ENCODE measurements at places on chromosomes 3 and 15. TPM values are rescaled to one million over a fixed set of nuclear protein-coding genes. Genes with fewer than 3 reads are reported as not detected.

Gene GRM7
- not detected for total RNA-seq

Gene ACTRT3
- 1.2 TPM for total RNA-seq

Gene ST6GAL1
- 15.6 TPM for total RNA-seq

Gene KNG1
- 0.25 TPM for total RNA-seq

Gene CAPN3
- total RNA-seq: 1.8 TPM

Gene FBN1
- 1.7 TPM for total RNA-seq

Gene RTP1
- total RNA-seq: not detected

Gene PLA2G4F
- 0.05 TPM for total RNA-seq

Gene TSPAN3
- total RNA-seq: 140 TPM

Gene LRRC49
- 7.4 TPM for total RNA-seq

Gene ERC2
- total RNA-seq: not detected

Gene TERC
- 47.0 TPM for total RNA-seq

Gene LRRC34
- not detected for total RNA-seq

Gene SLC22A14
- 0.22 TPM for total RNA-seq

Gene CCDC54
- not detected for total RNA-seq

Gene LSAMP
- 0.25 TPM for total RNA-seq

Gene ACOX2
- total RNA-seq: 12.8 TPM

Gene LIPC
- not detected for total RNA-seq

Gene KIF9
- total RNA-seq: 13.1 TPM

Gene SENP8
- 3.8 TPM for total RNA-seq

Gene HEG1
- total RNA-seq: 2.6 TPM

Gene SLC15A2
- 0.96 TPM for total RNA-seq

Gene IL17RB
- 8.3 TPM for total RNA-seq

Gene SH3GL3
- total RNA-seq: 1.3 TPM

Gene A4GNT
- total RNA-seq: not detected

Gene MYLK
- 3.8 TPM for total RNA-seq

Gene LMAN1L
- 0.17 TPM for total RNA-seq

Gene CNTN4
- not detected for total RNA-seq

Gene SERPINI2
- total RNA-seq: 0.27 TPM

Gene CPNE4
- total RNA-seq: not detected

Gene CLRN1
- total RNA-seq: not detected

Gene PLCH1
- 3.8 TPM for total RNA-seq

Gene LRTM1
- not detected for total RNA-seq

Gene KLHDC8B
- 10.4 TPM for total RNA-seq

Gene SERPINI1
- 6.5 TPM for total RNA-seq

Gene HTR3E
- not detected for total RNA-seq

Gene WDR5B
- 3.4 TPM for total RNA-seq

All from HCT116 (cell line).